CD4-positive, alpha-beta T cell treated with Interleukin-6 at 100 ng/mL for 8 hours (primary cell): ENCODE measurements at places on chromosomes 1 and 21.

DNA sequence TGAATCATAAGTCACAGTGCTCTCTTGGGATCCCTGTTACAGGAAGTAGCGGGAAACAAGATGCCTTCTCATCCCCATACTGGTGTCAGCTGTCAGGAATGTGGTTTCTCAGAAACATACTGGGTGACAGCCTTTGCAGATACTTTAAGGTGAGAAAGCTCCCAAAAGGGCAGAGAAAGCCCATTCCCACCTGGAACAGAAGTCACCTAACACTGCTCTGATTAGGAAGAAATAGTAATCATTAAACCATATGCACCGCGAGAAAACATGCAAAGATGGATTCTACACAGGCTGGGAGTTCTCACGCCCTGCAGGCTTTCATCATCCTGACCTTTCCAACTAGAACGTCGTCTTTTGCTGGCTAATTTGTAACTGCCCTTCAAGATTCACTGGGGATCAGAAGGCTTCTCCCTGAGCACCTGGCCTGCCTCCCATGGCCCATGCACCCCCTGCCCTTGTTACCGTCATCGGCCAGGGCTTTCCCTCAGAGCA lies 46.2 kb upstream of the SLC44A3 start:
- DNase-seq: no peak

GRCh38 chr1:89975540-89976125 lies 19.3 kb upstream of the ZNF326 start:
- no peak for DNase-seq

- DNase-seq: no peak
These were observed 72.4 kb upstream of the TMEM51 start for GRCh38 chr1:15081102-15081501.

DNA sequence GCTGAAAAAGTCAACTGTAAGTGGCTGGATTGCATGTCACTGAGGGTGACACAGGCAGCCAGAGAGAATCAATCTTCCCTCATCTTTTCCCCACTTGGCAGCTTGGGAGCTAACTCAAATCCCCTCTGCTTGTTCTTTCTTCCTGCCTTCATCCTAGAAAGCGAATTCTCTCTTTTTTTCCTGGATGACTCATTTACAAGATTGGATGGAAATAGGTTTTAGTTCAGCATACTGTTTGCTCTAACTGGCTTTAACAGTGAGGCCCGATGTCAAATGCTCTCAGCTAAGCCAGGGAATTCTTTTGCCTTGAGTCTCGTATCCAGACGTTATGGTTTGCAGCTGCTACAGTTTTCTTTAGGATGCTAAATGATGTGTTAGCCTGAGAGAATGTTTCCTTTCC lies 72.7 kb downstream of the HUNK start:
- DNase-seq: no peak

GRCh38 chr1:202664083-202664482 lies 46.2 kb downstream of the SYT2 start:
- no peak for DNase-seq

- no peak for DNase-seq
These were observed 1.5 kb upstream of the ALPL start for GRCh38 chr1:21507511-21508270.

DNA sequence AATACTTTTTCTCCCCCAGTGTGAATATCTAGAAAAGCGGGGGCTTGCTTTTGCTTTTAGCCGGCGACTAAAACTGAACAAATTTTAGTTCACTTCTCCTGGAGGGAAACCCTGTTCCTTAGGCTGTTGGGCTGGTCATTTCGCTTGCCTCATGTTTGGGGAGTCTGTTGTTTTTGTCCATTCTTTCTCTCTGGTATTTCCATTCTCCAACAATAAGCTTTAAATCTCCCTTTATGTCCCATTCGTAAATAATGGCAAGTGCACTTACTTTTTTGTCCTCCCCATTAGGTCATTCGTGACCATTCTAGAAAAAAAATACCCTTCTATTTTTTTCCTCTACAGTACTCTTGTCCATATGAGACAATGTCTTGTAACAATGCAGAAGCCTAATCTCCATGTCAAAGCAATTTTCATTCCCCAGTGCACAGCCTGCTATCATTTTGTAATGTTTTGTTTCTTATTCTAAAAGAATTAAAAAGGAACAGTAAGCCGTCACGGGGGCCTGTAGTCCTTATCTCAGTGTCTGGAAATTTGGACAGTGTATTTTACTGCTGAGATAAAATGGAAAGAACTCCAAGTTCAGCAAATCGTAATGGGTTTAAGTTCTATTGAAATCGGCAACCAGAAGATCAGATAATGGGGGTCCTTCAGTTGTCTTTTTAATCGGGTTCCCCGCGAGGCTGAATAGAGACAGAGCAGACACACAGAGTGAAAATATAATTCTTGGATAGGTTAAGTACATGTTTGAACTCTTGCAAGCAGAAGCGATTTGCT lies 21.8 kb downstream of the PROX1 start:
- DNase-seq: no peak

DNA sequence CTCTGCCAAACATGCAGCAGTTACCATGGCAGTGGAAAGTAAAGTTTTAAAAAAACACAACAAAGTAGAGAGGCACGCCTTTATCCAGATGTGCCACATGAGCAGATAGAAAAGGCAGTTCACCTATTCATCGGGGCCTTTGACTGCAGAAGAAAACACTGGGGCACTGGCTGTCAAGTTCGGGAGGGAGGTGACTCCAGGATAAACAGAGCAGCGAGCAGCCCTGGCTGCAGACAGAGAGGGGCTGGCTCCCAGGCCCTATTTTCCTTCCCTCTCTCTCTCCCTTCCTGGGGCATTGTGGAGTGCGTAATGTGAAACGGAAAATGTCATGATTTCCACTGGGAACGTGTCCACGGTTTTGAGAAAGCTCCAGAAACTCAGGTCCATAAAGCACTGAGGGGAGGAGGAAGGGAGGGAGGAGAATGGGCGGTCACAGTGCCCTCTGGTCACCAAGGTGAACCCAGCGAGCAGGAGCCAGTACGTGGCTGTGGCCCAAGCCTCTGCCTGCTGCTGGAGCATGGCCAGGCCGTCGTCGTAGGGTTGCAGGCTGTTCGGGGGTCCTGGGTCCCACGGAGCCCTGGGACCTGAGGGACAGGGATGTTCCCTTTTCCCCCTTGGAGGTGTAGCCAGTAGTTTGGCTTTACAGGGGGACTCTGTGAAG lies 114.7 kb upstream of the IRF2BP2 start:
- DNase-seq: no peak
